Cerebellar nuclear complex (tissue), 1 donor: ENCODE measurements at places on chromosomes 5 and 9.

- no peak for DNase-seq
Measured at GRCh38 chr9:135533674-135534073, 12.3 kb upstream of the OBP2A start.

GRCh38 chr9:97740848-97741821, 44.0 kb upstream of the XPA start:
- DNase-seq: no peak

- no peak for DNase-seq
Measured at GRCh38 chr5:88875341-88876234, 7.4 kb downstream of the MEF2C start.

DNA sequence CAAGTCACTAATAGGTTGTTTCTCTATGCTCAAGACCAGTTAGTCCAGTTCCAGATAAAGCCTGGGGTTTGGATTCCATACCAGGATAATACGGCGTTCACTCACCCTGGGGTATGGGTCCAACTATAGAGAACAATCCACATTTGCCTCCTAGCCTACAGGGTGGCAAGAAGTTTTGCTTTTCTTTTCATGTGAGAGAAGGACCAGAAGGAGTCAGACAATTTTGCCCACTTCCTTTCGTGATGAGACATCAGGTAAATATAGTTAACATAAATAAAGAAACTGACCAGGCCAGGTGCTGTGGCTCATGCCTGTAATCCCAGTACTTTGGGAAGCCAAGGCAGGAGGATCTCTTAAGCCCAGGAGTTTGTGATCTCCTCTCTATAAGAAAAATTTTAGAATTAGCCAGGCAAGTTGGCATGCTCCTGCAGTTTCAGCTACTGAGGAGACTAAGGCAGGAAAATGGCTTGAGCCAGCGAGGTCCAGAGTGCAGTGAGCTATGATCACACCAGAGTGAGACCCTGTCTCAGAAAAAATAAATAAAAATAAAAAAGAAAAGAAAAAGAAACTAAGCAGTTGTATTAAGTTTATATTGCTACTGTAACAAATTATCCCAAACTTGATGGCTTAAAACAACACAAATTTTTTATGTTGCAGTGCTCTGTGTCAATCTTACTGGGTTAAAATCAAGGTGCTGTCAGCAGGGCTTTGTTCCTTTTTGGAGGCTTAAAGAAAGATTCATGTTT, 7.5 kb upstream of the REEP5 start:
- no peak for DNase-seq

GRCh38 chr5:89735082-89735481, 674.5 kb downstream of the CETN3 start:
- no peak for DNase-seq

GRCh38 chr5:112978836-112979235, 2.2 kb downstream of the DCP2 start:
- DNase-seq: no peak

GRCh38 chr5:115428676-115429075, 115.9 kb downstream of the FEM1C start:
- DNase-seq: peak; percentile 13

GRCh38 chr9:2525147-2525546, 96.4 kb upstream of the VLDLR start:
- no peak for DNase-seq

DNA sequence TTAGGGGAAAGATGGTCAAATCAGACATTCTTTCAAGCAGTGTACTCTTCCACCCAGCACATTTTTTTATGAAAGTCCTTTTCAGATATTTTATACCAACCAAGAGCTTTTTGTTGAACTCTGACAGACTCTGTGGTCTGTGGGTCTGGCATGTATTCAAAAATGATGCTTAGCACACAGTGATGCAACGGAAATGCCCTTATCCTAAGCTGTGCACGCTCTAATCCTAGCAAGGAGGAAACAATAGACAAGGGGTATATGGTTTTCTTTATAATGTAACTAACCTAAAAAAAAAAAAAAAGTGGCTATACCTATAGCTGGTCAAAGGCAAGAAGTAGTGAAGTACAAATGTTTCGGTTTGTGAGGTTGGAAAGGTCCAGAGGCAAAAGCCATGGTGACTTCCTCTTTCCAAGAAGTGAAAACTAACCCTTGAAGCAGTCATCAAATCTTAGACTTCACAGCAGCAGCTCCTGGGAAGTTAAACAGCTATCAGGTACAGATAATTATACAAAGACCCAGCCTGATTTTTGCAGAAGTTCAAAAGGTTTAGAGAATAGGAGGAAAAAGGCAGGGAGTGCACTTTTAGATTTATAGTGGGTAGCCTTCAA, 82.5 kb downstream of the SEMA6A start:
- DNase-seq: no peak

GRCh38 chr9:136311051-136312008, 7.4 kb upstream of the CCDC187 start:
- DNase-seq: no peak

DNA sequence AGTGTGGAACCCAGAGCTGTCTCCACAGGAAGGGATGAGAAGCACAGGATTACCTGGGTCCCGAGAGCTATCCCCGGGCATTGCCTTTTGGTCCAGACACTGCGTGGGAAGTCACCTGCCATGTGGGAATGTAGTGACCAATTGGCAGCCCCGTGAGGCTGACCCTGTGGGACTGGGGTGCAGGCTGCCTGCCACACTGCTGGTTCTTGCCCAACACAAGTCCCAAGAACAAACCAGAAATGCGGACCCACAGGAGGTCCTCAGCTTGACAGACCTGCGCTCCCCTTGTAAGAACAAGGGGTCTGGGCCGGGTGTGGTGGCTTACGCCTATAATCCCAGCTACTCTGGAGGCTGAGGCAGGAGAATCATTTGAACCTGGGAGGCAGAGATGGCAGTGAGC, 2.4 kb upstream of the FGD3 start:
- DNase-seq: no peak

- no peak for DNase-seq
Measured at GRCh38 chr9:122808141-122808540, 8.2 kb downstream of the OR1K1 start.

- DNase-seq: no peak
Measured at GRCh38 chr5:163473635-163474243, 13.3 kb downstream of the HMMR start.

- no peak for DNase-seq
Measured at GRCh38 chr5:18099261-18099660, 465.0 kb downstream of the TAF11L14 start.

DNA sequence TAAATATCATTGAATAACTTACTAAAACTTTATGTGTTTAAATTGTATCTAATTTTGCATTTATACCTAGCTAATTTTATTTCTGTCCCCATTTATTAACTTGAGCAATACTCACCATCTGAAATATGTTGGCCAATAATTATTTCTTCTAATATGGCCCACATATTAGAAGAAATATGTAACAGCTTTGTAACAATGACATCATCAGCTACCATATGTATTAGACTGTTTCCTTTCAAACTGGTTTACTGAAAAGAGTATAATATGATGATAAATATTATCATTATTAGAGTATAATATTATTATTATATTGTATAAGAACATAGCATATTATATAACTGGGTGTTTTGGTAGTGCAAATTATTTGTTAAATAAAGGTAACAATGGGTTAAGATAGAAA, 220.5 kb downstream of the FBXL7 start:
- no peak for DNase-seq

DNA sequence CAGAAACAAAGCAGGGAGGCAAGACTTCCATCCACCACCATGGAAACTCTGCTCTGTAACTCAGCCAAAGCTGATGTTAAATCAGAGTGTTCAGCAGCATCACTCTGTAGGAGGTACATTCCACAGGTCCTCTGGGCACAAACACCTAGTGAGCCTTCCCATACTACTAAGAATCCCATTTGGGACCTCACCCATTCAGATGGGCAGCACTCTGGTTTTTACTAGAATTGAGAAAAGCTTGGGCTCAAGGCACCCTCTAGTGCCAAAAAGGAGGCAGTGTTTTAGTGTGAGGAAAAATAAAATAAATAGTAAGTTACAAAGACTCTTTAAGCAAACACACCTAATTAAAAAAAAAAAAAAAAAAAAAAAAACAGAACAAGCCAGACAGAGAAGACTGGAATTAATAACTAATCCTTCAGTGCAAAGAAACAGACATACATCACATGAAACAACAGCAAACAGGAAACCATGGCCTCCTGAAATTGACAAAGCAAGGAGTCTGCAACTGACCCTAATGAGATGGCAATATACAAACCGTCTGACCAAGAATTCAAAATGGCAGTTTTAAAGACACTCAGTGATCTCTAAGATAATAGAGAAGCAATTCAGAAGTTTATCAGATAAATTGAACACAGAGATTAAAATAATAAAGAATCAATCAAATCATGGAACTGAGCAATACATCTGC, 159.5 kb downstream of the GNA14 start:
- DNase-seq: no peak

GRCh38 chr5:66209794-66210193, 65.7 kb downstream of the SREK1 start:
- DNase-seq: no peak

DNA sequence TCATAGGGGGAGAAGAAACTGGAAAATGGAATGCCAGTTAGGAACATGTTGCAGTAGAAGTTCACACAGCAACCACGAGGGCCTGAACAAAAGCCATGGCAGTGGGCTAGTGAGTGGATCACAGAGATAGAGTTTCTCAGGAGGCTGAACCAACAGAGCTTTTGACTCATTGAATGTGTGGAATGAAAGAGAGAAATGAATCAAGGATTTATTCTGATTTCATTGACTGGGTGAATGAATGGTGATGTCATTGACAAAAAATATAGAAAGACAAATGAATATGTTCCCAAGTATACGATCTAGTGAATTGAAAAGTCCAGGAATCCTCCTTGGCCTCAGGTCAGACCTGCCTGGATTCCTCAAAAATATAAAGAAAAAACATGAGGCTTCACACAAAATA, 99.2 kb downstream of the ZNF462 start:
- no peak for DNase-seq

DNA sequence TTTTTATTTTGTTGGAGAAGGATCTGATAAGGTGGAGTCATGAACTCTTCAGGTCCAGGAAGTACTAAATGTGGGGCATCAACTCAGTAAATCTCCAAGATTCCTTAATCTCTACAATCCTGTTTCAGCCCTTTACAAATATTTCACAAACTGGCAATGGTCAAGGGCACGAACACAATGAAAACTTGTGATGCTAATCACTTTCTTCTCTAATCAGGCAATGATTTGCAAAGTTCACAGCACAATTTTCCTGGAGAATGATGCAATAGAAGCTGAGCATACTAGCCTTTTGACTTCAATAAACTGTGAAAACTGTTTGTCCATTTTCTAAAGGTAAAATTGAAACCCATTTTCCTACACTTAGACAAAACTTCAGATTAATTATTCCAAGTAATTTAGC, 16.9 kb downstream of the GDF9 start:
- DNase-seq: no peak

GRCh38 chr5:174482607-174483024, 241.8 kb upstream of the MSX2 start:
- no peak for DNase-seq

DNA sequence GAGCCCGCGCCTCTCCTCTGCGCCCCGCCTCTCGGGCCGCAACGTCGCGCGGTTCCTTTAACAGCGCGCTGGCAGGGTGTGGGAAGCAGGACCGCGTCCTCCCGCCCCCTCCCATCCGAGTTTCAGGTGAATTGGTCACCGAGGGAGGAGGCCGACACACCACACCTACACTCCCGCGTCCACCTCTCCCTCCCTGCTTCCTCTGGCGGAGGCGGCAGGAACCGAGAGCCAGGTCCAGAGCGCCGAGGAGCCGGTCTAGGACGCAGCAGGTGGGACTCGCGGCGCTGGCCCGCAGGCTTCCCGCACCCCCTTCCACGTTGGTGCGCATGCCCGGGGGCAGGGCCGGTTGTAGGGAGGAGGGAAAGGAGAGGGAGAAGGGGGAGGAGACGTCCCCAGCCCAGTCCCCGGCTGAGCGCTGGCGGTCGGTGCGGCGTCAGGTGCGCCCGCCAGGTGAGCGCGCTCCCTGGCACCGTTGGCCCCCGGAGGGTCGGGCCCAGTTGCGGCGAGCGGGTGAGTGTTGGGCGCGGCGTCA, at the start of gene OCLN:
OCLN (plus strand) TSS at position 400 of the 532 bp plus-strand sequence. CDS start 11,455 bp downstream, outside the sequence.
- DNase-seq: peak; percentile 42

- no peak for DNase-seq
Measured at GRCh38 chr9:31799953-31800609, 584.4 kb upstream of the ACO1 start.

- no peak for DNase-seq
Measured at GRCh38 chr5:170056561-170057267, 49.0 kb upstream of the FOXI1 start.

DNA sequence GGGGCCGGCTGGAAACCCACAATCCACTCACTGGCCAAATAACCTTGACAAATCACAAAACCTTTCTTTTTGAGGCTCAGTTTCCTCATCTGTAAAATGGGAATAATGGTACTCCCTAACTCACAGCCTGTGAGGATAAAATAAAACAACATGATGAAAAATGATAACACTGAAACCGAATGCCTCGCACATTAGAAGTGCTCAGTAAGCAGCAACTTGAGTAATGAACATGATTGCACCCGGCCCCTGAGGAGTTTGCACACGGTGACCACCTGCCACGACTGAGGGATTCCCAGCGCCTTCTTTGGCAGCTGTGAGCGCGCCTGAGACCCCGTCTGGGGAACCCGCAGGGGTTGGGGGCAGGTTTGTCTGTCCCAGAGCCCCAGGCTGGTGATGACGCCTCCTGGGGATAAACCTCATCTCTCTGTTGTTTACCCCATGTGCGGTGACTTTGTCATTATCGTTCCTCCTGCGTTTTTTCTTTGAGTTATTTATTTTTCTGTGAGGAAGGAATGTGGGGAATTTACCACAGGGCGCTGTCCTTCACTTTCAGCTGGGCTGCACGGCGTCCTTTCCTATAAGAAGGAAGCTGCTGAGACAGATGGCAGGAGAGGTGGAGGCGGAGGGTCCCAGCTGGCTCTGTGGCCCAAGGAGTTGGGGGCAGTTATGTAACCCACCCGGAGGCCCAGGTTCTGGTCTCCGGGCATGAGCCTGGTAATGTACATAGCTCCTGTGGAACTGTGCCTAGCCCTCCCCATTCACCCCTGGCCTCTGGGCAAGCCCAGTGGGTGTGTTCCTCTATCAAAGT, 3.0 kb upstream of the SYNPO start:
- DNase-seq: no peak

DNA sequence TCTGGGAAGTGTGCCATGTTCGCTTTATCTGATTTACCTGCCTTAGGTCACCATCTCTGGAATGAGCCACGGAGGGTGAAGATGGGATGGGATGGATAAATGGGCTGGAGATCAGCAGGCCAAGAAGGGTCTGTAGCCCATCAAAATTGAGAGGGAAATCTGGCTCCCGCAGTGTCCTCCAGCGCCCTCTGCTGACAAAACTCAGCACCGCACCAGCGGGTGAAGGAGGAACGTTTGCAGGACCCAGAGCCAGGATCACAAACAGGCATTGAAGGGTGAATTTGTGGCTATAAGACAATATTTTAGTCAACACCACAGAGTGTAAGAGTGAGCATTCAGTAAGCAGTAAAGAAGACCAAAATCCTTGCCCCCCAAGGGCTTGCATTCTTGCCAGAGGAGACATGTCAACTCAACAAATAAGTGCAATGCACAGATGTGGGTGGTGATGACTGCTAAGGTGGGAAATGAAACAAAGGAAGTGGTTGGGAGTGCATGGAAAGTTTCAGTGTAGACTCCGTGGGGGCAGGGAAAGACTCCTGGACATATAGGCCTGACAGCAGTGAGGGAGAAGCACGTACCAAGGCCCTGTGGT, 124.4 kb downstream of the TENT4A start:
- DNase-seq: no peak

GRCh38 chr5:90690307-90690706, 131.7 kb downstream of the ADGRV1 start:
- DNase-seq: no peak

GRCh38 chr9:134004881-134005280, 12.8 kb upstream of the VAV2 start:
- no peak for DNase-seq
